ENCODE measurements at places on chromosomes 4 and X.

- no peak for DNase-seq
Measured at GRCh38 chr4:8195841-8196458, 3.1 kb upstream of the SH3TC1 start.

GRCh38 chrX:1242891-1243402 is 25.7 kb upstream of the CSF2RA start:
- no peak for DNase-seq

DNA sequence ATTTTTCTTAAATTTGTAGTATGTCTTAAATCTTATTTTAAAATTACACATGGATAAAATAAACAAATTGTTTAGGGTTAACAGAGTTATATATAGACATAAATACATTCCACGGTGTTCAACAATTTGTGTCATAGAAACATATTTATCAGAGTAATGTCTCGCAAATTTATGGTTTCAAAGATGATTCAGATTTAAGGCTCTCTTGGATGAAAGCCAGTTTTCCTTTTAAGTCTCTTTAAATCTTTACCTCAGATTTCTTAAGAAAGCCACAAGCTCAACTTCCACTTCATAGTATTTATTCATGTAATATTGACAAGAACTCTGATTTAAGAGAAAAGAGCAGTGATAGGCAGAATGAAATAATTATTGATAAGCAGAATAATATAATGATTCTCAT is 1254.8 kb upstream of the ADGRL3 start:
- no peak for DNase-seq

DNA sequence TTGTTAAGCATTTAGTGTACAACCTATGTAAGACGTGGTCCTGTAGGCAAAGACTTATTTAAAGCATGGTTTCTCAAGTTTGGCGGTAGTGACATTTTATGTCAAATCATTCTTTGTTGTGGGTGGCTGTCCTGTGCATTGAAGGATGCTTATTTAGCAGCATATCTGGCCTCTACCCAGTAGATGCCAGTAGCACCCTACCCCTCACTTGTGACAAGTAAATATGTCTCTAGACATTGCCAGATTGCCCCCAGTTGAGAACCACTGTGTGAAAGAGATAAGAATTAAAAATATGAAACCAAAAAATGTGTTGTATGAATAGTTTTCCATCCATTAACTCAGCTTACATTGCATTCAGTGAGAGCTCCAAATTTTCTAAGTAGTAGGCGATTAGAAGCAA is 25.5 kb downstream of the MMAA start:
- DNase-seq: no peak

- no peak for DNase-seq
Measured at GRCh38 chrX:50402886-50403285, 67.7 kb downstream of the DGKK start.

GRCh38 chr4:119525771-119526712 is 102.6 kb downstream of the PDE5A start:
- no peak for DNase-seq

DNA sequence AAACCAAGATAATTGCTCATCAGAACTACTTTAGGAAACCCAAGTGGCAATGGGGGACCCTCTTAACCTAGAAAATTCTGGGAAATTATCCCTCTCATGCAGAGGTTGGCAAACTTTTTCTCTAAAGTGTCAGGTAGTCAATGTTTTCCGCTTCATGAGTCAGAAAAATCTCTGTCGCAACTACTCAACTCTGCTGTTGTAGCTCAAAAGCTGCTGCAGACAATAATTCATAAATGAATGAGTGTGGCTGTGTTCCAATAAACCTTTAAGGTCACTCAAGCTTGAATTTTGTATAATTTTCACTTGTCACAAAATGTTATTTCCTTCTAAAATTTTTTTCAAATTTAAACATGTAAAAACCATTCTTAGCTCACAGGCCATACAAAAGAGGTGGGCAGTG is 193.4 kb upstream of the MID1 start:
- no peak for DNase-seq

GRCh38 chr4:11548597-11549082 is 119.9 kb upstream of the HS3ST1 start:
- DNase-seq: no peak

- DNase-seq: no peak
Measured at GRCh38 chrX:43961699-43962098, 11.5 kb downstream of the NDP start.

- DNase-seq: no peak
Measured at GRCh38 chr4:164596318-164596878, 157.5 kb upstream of the SMIM31 start.

DNA sequence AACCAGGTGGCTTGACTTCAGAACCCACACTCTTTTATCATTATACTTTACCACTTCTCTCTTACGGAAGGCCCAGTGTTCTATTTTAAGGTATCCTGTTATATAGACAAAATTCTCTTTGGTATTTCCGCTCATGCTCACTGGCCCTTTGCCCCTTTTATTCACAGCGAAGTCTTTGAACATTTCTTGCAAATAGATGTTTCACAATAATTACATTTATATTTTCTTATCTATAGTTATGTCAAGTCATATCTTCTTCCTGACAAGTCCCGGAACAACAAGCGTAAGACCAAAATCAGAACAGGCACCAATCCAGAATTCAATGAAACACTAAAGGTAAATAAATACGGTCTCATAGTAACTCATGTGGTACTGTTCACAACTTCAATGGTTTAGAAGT is 102.0 kb downstream of the SYTL5 start:
- DNase-seq: no peak

- DNase-seq: no peak
Measured at GRCh38 chr4:74624351-74625151, 169.8 kb downstream of the BTC start.

DNA sequence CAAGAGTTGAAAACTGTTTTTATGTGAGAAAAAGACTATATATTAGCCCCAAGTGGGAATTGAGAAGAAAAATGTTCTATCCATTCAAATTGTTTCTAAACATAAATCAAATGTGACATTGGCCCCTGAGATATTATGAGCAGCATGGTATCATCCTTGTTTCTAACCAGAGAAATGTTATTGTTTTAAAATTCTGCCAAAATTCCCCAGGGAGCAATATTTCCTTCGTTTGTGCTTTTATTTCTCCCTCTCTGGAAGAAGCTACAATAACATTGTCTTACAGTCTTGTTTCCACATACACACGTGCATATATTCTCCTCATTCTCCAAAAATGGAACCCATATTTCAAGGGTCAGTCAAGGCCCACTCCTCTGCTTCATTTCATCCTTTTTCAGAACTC is 46.7 kb downstream of the MAGEB17 start:
- no peak for DNase-seq

DNA sequence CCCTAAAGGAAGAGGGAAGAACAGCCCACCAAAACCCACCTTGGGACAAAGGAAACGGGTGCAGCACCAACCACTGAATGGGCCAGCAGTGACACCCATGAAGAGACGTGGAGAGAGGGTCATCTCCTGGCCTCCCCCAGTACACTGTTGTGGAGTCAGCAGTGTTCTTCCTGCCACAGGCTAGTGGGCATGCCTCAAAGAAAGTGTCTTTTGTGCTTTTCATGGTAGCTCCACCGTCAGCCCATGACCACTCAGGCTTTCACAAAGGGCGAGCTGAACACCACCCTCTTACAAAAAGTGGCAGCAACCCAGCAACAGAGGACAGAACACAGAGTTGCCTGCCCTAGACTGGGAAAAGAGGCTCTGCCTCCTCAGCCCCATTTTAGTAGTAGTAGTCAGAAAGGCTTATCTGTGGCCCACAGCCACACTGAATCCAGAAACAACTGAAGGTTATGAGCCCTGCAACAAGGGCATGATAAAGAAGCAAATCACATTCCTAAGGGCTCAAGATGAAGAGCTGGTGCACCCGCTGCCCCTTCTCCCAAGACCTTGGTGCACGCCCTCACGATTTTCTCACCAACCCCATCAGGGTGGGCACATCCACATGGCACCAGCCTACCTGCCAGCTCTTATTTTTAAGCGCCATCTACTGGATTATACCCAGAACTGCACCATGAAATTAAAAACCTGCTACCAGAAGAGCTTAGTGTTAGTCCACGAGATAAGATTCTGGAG is 53.1 kb downstream of the RAB28 start:
- no peak for DNase-seq

GRCh38 chr4:133598779-133599178 is 449.7 kb downstream of the PCDH10 start:
- no peak for DNase-seq

- no peak for DNase-seq
Measured at GRCh38 chr4:143347484-143348111, 10.9 kb downstream of the GAB1 start.

DNA sequence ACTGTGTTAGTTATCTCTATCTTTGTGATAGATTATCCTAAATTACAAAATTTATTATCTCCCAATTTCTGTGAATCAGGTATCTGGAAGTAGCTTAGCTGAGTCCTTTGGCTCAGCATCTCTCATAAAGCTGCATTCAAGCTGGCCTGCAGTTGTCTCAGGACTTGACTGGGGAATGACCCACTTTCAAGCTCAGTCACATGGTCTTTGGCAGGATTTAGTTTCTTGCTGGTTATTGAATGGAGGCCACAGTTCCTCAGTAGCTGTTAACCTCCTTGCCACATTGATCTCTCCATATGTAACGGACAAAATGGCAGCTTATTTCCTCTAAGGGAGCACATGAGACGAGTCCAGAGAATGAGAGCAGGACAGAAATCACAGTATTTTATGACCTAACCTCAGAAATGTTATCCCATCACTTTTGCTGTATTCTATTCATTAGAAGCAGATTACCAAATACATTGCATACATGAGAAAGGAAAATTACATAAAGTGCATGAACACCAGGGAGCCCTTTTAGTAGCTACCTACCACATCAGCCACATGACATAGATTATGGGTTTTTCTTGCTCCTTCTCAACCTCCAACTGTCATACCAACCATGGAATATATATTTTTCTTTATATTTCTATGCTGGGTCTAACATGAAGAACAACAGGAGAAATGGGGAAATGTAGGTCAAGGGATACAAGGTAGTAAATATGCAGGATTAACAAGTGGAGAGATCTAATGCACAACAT is 730.1 kb downstream of the CCSER1 start:
- no peak for DNase-seq

DNA sequence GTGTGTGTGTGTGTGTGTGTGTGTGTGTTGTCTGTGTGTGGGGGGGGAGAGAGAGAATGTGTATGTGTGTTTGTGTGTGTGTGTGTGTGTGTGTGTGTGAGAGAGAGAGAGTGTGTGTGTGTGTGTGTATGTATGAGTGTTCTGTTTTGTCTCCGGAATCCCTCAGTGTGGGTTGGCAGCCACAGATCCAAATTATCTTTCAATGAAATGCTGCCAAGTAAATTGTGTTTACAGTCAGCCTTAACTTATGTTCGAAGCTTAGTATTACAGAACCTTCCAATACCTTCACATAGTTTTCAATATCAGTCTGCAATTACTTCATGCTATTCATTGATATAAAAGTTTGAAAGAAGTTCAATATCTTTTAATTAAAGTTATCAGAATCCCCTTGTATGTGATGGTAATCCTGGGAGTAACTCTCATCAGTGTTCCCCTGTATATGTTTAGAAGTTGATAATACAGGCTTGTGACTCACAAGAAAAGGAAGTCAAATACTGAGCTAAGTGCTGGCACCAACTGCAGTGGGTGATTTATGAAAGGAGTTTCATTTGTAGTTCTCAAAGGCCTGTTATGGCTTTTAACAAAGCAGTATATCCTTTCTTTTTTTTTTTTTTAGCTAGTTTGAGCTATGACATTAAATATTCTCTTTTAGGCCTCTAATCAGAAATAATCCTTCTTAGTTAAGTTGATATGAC is 51.6 kb upstream of the HTR2C start:
- DNase-seq: no peak

- DNase-seq: no peak
Measured at GRCh38 chrX:29661290-29661689, 554.1 kb upstream of the MAGEB2 start.

DNA sequence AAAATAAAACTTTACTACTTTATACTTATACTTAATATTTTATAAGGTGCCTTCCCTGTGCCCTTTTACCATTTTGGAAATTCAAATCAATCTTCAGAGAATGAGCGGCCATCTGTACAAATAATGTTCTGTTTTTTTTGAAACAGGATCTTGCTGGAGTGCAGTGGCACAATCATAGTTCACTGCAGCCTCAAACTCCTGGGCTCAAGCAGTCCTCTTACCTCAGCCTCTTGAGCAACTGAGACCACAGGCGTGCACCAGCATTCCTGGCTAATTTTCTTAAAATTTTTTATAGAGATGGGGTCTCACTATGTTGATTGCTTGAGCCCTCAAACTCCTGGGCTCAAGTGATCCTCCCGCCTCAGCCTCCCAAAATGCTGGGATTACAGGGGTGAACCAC is 53.5 kb downstream of the FAM114A1 start:
- DNase-seq: no peak

GRCh38 chr4:55018978-55019377 is 106.4 kb downstream of the KDR start:
- no peak for DNase-seq

DNA sequence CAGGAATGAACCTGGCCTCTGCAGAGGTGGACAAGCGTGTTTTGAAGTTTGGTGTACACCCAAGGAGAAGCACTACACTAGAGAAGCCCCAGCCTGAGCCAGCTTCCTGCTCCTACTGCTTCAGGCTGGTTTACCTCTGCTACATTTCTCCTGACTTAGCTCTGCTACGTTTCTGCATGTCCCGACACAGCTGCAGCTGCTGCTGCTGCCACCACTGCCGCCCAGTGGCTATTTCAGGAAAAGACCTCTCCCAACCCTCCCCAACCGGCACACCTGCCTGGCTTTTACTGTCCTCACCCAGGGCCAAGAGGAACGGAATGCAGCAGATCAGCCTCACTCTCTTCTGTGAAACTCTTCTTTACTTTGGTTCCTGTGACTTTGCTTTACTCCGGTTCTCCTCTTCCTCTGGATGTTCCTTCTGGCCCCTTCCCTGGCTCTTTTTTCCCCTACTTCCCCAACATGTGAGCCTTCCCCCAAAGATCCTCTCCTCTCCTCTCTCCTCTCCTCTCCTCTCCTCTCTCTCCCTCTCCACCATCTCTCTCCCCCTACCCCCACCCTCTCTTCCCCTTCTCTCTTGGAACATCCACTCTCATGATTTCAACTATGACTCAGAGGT is 3.1 kb upstream of the P2RY4 start:
- DNase-seq: no peak

All from cortex of kidney (tissue), 1 donor.